ENCODE measurements at places on chromosomes 11 and 22.
A peak's percentile ranks its signal among the peaks of the same experiment; 100 is the strongest.

- no peak for DNase-seq
These were observed 21.0 kb upstream of the MIEF1 start for GRCh38 chr22:39481054-39481453.

DNA sequence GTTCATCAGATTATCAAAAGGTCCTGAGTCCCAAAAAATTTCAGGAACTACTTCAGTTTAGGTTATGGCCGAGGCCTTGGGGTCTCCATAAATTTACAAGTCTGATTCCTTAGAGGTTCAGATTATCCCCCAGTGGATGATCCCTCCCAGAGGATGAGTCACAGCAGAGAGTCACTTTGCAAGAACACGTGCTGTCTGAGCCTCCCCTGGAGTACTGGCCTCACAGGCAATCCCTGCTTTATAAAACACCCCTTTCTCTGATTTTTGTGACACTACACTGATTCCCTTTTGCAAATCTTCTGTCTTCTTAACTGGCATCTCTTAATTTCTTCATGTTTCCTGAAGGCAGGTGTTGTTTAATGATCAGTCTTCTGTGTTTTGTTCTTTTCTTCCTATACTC is 45.3 kb downstream of the CCDC34 start:
- DNase-seq, result no peak

- peak; percentile 73 for DNase-seq
These were observed 1.4 kb upstream of the TNNI2 start for GRCh38 chr11:1837171-1838076.

GRCh38 chr11:102530558-102530957 is at the start of gene MMP7:
TSS of gene MMP7 (minus strand) at chr11:102530747. CDS start at chr11:102530700, 47 bp downstream.
- DNase-seq, result no peak

DNA sequence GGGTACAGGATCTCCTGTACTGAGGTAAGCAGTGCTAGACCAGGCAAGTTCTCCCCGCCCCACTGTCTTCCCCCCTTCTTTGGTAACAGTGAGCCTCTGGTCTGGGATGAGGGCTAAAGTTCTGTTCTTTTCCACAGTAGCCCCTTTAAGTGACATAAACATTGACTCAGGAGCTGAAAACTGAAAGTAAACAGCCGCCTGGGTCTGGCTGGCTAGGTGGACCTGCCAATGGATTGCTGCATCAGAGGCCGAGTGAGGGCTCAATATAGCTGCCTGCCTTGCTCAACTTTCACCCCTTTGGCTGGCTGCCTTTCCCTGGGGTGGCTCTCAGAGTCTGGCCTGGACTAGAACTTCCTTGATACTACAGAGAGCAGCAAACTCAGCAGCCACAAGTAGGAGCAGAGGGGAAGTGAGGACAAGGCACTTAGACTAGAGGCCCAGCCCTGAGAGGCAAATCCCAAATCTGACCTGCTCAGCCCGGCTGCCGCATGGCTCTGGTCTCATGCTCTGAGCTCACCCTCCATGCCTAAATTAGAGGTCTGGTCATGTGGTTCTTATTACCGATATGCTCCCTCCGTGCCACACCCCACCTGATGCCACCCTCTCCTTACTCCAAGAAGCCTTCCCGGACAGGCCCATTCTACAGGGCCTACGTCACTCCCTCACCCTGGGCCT is 9.6 kb upstream of the UCP3 start:
- DNase-seq, result no peak

- DNase-seq, result no peak
These were observed 1.8 kb downstream of the B4GALNT4 start for GRCh38 chr11:371051-371450.

- DNase-seq, result no peak
These were observed 28.8 kb upstream of the RRM1 start for GRCh38 chr11:4065601-4066377.

DNA sequence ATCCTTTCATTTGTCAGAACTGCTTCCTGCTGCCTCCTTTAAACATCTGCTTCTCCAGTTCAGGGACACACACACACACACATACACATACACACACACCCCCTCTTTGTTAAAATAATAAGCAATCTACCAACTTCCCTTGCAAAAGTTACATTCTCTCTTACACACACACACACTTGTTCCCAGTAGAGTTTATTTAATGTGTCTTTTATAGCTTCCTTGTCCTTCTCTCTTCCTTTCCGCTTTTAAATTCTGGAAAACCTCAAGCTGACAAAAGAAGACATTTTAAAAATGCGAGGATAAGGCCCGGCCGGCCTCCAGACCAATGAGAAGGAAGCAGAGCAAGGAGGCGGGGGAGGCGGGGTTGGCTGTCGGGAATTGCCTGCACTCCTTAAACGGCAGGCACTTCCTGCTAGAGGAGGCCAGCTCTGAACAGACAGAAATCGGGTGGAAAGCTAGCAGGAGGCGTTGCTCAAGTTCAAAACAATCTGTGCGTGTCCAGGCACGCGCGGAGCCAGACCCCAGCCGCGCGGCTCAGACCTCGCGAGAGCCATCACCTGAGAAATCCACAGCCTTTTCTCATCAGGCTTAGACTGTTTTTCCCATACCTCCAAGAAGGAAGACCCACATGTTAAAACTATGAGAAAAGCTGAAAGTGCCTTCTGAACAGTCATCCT is 99.9 kb downstream of the MAML2 start:
- peak; percentile 34 for DNase-seq

DNA sequence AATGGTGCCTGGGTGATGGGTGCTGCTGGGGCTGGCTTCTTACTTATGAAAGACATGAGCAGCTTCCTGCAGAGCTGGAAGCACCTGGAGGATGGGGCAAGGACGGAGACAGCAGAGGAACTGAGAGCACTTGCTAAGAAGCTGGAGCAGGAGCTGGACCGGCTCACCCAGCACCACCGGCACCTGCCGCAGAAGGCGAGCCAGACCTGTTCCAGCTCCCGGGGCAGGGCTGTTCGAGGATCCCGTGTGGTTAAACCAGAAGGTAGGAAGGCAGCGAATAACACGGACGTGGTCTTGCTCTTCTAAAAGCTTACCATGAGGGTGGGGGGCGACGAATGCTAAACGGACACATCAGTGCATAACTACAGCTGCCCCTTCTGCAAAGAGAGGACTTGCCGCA is 9.3 kb downstream of the APOL5 start:
- DNase-seq, result no peak

DNA sequence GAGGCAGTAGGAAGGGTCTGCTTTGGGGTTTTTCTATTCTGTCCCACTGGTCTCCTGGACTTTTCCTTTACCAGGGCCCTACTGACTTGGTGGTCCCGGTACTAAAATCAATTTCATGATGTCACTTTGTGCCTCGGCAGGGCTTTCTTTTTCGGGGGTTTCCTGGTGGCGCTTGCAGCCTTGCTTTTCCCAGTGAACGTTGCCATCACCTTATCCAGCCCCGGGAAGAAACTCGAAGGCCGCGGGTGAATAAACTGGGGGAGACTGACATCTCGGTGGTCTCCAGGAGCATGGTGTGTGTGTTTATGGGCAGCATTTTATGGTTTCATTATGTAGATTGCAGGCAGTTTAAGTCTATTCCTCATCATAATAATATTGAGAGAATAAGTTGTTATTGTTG is 84.4 kb downstream of the KCNQ1 start:
- no peak for DNase-seq

- no peak for DNase-seq
These were observed 105.8 kb downstream of the ATG16L2 start for GRCh38 chr11:72920001-72920400.

- DNase-seq, result no peak
These were observed 129.1 kb downstream of the COMMD9 start for GRCh38 chr11:36160091-36160490.

DNA sequence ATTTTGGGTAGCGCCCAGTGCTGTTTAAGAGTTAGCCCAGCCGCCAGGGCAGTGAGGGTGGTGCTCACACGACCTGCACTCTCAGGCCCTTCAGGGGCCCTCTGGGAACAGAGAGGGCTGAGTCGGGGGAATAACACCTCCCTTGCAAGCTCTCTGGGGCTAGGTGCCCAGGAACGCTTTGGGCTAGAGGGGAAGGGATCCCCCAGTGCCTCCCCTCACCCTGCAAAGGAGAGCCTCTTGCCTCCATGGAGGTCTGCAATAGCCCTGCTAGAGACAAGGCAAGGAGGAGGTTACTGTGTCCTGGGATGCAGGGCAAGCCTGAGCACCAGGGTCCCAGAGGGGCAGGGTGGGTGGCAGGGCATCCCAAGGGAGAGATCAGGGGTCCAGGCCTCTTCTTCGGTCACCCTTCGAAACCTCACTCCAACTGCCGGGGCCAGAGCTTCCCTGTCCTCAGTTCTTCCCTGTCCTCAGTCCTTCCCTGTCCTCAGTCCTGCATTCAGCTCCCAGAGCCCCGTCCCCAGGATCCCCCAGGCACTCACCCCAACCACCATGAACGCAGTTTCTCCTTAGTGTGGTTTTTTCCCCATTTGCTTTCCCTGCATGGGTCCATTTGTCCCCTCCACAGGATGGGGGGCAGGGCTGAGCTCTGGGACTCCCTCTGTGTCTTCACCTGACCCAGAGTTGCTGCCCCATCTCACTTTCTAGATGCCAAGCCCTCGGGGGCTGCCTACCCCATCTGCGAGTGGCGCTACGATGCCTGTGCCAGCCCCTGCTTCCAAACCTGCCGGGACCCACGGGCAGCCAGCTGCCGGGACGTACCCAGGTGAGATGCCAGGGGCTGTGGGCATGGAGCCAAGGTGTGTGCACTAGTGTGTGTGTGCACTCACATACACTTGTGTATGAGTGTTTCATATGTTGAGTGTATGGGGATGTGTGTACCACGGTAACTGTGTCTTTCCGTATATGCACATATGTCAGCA is 60.8 kb downstream of the OTOG start:
- no peak for DNase-seq

GRCh38 chr11:77080643-77081210 is 14.0 kb downstream of the CAPN5 start:
- DNase-seq, result no peak

DNA sequence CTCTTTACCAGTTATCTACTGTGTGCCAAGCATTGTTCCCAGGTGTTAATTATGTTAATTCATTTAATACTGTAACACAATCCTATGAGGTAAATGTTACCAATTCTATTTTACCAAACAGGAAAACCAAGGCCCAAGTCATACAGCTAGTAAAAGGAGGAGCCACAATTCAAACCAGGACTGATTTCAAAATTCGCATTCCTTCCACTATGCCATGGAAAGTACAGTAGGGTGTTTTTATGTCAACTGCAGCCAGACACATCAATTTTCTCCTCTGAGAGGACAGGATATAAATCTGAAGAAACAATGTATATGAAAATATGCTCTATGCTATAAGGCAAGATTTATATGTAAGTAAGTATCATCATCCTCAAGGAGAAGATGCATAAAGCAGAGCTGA is 104.3 kb downstream of the RPL27A start:
- DNase-seq, result no peak

GRCh38 chr11:113618360-113618759 is 87.7 kb downstream of the TMPRSS5 start:
- no peak for DNase-seq

GRCh38 chr11:7903940-7904339 is 27.1 kb downstream of the OR10A6 start:
- no peak for DNase-seq

DNA sequence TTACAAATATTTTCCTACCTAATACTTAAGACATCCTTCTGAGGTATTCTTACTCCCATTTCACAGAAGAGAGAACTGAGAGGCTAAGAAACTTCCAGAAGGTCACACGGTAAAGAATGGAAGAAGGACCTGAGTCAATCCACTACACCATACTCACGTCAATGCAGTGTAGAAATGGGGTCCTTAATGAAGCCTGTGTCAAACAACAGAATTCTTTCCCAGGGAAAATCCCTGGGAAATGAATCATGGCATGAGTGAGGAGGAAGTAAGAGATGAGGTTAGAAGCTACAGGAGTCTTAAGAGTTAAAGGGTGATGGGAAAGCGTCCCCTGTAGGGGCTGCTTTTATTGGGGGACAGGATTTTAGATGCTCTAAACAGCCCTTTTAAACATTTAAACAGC is 147.9 kb downstream of the C11orf91 start:
- no peak for DNase-seq

DNA sequence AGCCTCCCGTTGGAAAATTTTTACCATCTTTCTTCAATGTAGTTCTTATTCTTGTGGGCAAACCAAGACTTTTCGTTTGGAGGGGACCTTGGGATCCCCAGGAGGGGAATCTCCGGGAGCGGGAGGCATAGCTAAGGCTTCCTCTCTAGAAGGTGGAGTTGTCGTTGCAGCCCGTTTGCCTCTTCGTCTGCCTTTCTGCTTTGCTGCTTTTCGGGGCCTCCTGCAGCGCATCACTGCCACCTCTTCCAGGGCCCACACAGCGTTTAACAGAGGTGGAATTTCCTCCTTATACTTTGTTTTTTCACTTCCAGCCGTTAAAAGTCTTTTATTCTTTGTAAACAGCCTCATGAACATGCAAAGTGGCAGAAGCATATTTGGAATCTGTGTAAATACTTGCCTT is 3.5 kb upstream of the IFITM3 start:
- DNase-seq, result no peak

GRCh38 chr22:36977401-36977861 is 41.8 kb downstream of the TST start:
- peak; percentile 66 for DNase-seq

DNA sequence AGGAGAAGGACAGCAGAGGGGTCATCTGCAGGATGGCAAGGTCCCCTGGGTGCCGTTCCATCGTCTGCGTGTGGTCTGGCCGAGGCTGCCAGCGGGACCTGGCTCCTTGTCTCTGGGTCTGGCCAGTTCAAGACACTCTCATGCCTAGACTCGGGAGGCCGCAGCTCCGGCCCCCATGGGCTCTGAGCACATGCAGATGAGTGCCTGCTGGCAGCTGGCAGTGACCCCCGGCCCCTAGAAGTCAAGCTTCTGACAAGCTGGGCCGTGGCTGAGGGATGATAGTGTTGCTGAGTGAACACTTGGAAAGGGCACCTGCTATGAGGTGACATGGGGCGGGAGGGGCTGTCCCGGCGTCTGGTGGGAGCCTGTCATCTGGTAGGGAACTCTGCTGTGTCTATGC is 1180.6 kb downstream of the BRD1 start:
- no peak for DNase-seq

DNA sequence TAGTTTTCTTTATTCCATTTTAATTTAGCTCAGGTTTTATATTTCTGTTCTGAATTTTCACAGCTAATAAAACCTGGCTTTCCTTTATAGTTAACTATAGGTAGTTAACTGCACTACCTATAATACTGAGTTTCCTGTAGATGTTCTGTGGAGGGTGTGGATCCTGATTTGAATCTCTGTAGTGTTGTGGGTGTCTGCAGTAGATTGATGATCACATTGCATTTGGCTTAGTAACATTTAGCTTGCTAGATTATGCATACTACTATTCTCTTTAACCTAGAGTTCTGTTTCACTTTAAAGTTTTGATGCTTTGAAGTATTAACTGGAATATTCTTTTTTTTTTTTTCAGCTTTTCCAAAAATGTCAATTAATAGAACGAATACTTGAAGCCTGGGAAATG is 110.1 kb downstream of the PPP6R3 start:
- no peak for DNase-seq

DNA sequence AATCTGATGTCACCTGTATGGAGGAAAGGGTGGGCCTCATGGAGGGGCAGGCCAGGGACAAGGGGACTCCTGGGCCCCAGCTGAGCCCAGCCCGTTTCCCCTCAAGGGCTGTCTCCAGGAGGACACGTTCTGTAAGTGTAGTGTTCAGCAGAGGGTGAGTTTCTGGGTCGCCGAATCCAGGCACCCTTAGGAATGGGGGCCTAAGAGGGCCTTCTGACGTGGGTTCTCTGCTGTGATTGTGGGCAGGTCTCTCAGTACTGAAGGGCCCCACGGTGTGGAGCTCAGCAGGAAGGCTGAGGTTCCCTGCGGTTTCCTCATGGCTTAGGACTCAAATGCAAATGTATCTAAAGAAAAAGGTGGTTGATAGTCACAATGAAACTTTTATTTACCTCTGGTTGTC is 6.5 kb downstream of the PTDSS2 start:
- no peak for DNase-seq

- no peak for DNase-seq
These were observed 2.6 kb downstream of the PACSIN2 start for GRCh38 chr22:43012390-43012789.
